ENCODE measurements at places on chromosomes 6 and 20.

DNA sequence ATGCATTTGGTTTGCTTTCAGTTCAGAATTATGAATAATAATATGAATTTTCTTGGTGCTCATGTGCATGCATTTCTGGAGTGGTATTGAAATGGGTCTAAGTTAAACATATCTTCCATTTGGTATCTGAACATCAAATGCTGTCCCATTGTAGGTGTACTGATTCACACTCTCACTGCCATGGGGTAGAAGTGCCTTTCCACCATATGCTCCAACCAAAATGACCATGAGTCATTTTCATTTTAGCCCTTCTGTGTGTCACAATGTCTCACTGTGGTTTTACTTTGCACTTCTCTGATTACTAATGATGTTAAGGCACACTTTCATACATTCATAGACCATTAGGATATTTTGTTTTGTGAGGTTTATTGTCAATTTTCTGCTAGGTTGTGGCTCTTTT lies 211.9 kb downstream of the HAO1 start:
- DNase-seq: no peak

- no peak for DNase-seq
These were observed 19.0 kb upstream of the SLC22A3 start for GRCh38 chr6:160329188-160329587.

DNA sequence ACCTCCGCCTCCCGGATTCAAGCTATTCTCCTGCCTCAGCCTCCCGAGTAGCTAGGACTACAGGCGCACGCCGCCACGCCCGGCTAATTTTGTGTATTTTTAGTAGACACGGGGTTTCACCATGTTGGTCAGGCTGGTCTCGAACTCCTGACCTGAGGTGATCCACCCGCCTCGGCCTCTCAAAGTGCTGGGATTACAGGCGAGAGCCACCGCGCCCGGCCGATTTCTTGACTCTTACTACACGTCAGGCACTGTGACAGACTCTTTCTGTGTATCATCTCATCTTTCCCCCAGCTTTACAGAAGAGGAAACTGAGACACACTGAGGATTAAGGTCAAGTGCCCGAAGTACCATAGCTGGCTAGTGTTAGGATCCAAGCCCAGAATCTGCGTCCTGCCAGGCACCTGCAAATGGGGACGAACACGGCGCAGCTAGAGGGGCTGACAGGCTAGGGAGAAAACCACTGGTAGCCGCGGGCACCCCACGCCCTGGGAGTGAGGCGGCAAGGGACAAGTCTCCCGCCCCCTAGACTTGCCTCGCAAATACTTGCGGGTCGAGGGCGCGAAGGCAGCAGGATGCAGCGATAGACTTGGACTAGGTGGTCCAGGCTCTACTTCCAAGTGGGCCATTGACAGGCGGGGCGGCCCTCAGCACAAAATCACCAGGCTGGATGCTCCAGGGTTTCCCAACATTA lies 1.1 kb upstream of the TAF8 start:
- DNase-seq: no peak

GRCh38 chr20:46564241-46564957 lies 13.9 kb upstream of the OCSTAMP start:
- DNase-seq: no peak

GRCh38 chr6:168293636-168294530 lies 25.7 kb downstream of the DACT2 start:
- no peak for DNase-seq

DNA sequence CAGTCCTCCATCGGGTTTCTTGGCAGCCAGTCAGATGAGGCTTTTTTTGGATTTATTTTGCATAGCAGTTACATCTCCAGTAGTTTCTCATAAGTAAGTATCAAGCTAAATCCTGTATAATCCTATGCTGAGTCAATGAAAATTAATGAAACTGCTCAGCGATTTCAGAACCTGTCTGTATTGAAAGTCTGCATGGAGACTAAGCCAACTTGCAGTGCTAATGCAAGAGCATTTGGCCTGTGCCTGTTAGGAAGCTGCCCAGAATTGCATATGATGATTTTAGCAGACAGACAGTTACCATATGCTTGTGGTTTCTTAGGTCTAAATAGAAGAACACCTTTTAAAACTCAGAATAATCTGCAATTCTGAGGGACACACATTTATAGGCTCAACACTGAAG lies 25.2 kb upstream of the LRRN4 start:
- no peak for DNase-seq

GRCh38 chr6:52549428-52549827 lies 27.4 kb downstream of the TRAM2 start:
- no peak for DNase-seq

GRCh38 chr20:4187147-4187546 lies 171.8 kb upstream of the RNF24 start:
- DNase-seq: no peak

- no peak for DNase-seq
These were observed 746.0 kb upstream of the DEFB115 start for GRCh38 chr20:30511322-30512030.

GRCh38 chr6:72505446-72505845 lies 116.4 kb upstream of the KCNQ5 start:
- DNase-seq: no peak

DNA sequence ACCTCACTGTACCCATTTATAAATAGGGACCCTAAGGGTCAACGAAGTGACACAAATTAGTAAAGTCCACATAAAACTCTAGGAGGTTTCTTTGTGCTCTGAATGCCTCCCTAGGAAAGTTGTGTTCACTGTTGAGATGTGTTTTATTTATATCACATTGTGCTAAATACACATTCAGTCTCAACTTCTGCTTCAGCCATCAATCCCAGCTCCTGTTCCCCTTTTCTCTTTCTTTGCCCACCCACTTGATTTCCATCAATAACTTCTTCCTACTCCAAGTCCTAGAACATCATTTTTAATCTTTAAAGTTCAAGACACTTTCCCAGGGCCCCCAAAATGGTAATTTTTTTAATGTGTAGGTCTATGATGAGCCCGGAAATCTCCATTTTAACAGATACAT lies 208.3 kb upstream of the RAB32 start:
- no peak for DNase-seq

DNA sequence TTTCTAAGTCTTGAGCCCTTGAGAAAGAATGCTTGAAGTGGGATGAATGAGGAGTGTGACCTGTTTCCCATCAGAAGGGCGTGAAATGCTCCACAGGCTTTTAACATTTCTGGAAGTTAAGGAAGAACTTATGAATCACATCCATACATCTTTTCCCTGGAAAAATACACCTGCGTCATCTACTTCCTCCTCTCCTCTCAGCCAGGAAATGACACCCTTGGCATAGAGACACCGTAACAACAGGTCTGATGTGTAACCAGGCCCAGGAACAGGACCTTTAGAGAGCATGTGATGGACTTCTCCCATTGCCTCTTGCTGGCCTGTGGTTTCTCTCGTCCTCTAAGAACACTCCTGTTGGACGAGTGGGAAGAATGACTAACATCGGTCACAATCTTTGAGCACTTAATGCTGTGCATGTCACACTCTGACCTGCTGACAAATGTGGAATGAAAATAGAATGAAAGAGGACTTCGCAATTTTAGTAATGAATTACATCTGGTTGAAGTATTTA lies 28.5 kb upstream of the CITED2 start:
- DNase-seq: no peak

GRCh38 chr6:137957471-137957870 lies 90.4 kb downstream of the TNFAIP3 start:
- no peak for DNase-seq

- no peak for DNase-seq
These were observed 118.9 kb downstream of the DACT2 start for GRCh38 chr6:168200571-168201134.

GRCh38 chr20:35368666-35369423 lies 42.9 kb downstream of the UQCC1 start:
- no peak for DNase-seq

DNA sequence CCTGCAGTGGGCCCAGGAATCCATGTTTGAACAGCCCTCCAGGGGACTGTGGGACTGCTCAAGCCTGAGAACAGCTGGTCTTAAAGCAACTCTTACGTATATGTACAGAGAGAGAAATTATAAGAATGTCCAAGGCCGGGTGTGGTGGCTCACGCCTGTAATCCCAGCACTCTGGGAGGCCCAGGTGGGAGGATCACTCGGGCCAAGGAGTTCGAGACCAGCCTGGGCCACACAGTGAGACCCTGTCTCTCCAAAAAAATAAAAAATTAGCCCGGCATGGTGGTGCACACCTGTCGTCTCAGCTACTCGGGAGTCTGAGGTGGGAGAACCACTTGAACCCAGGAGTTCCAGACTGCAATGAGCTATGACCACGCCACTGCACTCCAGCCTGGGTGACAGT lies 134.0 kb downstream of the DTNBP1 start:
- DNase-seq: no peak

DNA sequence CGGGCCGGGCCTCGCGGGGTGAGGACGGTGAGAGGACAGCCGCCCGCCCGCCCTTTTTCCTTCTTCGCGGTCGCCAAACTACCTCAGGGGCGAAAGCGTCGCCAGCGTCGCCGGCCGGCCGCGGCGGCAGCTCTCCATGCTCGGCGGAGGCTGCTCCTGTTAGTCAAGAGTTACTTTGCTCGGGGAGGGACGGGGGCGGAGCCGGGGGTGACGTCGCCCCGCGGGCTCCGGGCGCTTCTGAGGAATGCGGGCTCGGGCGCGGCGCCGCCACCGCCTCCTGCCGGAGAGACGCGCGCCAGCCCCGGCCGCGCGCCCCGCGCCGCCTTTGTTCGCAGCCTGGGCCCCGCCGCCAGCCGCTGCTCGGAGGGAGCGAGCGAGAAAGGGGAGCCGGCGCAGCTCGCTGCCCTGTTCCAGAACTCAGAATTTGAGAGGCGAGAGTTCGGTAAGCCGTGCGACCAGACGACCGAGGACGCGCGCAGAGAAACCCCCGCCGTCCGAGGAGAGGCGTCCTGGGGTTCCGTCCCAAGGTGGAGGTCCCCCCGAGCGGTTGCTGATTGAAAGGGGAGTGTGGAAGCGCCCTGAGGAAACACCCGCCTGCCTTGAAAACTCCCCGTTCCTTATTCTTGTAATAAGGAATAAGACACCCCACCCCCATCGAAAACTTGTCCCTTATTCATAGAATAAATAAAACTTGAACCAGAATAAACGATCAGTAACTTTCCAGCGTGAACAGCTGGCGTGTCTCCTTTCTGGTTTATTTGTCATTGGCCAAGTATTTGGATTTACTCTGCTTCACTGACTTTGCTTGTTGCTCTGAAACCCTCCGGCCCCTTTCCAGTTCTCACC lies at the start of gene PTPRK:
Gene PTPRK (minus strand): TSS at position 164 of the 846 bp plus-strand sequence. CDS start 241 bp downstream, outside the sequence.
- peak; percentile 59 for DNase-seq

DNA sequence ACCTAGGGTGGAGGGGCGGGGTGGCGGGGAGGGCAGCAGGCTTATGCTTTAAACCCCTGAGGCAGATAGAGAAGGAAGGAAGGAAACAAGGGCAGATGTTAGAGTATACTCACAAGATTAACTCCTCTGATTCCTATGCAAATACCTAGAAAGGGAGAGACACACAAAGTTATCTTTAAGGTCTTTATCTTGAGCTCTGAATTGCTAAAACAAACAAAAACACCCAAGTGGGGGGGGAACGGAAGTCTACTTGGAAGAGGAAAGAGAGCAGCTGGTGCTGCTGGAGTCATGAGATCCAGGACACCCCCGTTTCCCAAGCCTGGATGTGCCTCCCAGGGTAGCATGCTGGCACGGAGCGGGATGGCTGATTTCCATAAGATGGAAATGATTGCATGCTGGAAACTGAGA lies 43.4 kb downstream of the PLAGL1 start:
- DNase-seq: no peak

- no peak for DNase-seq
These were observed 548.9 kb upstream of the ADGRB3 start for GRCh38 chr6:68086199-68086598.

GRCh38 chr6:53239526-53239925 lies 90.9 kb upstream of the GCM1 start:
- DNase-seq: no peak

GRCh38 chr6:155883741-155884140 lies 428.1 kb upstream of the NOX3 start:
- no peak for DNase-seq

DNA sequence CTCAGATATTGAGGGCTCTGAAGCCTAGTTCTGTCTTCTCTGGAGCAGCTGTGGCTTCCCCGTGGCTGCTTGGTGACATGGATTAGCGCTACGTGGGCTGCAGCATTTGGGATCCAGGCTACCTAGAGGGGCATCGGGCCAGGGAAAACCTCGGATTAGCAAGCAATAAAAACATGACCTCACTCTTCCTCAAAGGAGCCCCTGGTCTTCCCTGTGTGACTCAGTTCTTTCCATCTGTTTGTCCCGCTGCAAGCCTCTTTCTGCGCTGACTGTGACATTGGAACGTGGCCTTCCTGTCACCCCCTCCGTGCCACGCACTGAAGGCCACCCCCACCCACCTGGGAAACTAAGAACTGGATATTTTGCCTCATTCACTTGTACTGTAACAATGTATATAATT lies 3.6 kb downstream of the MRGBP start:
- no peak for DNase-seq

- no peak for DNase-seq
These were observed 151.5 kb upstream of the LRFN2 start for GRCh38 chr6:40738551-40739193.

DNA sequence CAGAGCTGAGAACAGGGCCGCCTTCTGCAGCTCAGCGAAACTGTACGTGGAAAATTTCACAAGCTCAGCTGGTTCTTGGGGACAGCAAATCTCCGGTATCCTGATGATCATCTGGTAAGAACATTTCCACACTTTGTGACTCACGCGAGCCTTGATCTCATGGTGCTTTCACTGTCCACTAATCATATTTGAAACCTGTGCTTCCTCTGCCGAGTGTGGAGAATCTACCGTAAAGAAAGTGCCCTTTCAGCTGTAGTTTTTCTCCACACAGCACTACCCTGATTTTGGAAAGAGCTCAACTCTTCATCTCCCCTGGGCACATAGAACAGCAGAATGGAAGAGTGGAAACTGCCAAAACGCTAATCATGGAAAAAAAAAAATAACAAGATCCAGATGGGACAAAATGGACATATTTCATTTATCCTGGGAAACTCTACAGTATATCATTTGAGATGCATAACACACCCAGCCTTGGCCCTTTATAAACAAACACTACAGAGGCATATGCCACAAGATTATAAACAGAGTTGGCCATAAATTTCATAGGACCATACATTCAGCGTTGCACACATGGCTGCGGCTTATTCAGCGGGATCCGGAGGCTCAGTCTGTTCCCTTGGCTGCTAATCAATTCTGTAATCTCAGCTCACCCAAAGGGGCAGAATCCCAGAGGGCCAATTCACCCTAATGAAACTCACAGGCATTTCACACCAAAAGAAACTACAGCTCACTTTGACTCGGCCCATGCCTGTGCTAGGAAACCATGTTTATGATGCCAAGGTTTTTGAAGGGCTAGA lies 434.5 kb downstream of the HDGFL1 start:
- DNase-seq: no peak
